ENCODE measurements at places on chromosomes 2 and 18.

DNA sequence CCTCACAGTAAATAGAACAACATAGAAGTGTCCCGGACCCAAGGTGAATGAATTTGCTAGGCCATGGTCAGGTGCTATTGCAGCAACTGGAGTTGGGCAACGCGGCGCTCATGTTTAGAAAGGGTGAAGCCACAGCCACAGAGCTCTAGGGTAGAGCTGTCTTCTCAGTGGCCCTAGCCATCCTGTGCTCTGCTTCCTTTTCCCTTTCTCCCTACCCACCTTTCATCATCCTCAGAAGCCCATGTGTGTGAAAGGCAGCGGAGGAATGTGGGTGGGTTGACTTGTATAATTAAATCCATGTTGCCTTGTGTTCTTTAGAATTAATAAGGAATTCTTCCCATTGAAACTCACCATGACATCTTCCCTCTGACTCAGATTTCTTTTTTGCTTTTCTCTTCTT, 336.7 kb downstream of the OSR1 start:
- no peak for DNase-seq

GRCh38 chr2:142142595-142142994, 11.8 kb upstream of the LRP1B start:
- DNase-seq, result no peak

DNA sequence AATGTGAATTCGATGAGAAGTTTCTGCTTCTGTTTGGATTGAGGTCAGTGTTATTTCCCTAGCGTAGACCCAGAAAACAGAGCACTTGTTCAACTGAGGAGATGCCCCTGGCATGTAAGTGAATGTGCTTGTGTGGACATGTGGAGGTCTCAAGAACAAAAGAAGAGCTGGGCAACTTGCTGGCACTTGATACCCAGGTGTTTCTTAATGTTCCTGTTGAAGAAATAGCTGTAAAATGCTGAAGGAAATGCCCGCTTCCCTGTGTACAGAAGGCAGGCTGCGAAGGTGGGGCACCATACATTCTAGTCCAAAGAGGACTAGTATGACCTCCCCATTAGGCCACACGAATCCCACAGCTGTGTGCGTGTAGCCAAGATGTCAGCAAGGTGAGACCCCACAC, 9.8 kb upstream of the LBH start:
- no peak for DNase-seq

GRCh38 chr2:121017396-121017795, 267.6 kb downstream of the TFCP2L1 start:
- DNase-seq, result no peak

DNA sequence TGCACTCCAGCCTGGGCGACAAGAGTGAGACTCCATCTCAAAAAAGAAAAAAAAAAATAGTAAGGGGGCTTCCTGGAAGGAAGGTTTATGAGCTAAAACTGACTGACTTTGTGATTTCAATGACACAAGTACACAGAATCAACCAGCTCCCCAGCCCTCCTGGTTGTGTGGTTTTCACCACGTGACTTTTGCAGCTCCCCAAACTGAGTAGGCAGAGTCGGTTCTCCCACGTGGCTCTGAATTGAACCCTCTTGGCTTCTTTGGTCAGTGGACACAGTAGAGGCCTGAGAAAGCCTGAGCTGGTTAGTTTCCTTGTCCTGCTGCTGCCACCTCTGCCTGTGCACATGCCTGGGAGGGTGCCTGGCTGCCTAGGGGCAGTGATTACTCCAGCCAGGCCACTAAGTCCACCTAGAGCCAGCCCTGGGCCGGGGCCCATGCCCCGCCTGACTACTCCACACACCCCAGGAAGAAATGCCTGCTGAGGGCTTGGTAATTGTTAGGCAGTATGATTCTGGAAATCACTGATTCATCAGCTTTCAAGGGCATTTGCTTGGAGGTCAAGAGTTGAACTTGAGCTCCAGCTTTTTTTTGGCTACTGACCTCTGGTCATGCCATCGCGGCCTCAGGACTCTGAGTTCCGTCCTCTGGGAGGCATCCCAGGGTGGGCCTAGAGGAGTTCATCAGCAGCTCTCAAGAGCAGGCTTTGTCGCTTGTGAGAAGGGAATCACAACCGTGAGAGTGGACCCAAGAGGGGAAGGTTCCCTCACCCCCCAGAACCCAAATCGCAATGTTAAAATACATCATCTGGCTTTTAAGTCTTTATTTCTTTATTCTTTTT, 431.9 kb upstream of the HS6ST1 start:
- DNase-seq, result no peak

DNA sequence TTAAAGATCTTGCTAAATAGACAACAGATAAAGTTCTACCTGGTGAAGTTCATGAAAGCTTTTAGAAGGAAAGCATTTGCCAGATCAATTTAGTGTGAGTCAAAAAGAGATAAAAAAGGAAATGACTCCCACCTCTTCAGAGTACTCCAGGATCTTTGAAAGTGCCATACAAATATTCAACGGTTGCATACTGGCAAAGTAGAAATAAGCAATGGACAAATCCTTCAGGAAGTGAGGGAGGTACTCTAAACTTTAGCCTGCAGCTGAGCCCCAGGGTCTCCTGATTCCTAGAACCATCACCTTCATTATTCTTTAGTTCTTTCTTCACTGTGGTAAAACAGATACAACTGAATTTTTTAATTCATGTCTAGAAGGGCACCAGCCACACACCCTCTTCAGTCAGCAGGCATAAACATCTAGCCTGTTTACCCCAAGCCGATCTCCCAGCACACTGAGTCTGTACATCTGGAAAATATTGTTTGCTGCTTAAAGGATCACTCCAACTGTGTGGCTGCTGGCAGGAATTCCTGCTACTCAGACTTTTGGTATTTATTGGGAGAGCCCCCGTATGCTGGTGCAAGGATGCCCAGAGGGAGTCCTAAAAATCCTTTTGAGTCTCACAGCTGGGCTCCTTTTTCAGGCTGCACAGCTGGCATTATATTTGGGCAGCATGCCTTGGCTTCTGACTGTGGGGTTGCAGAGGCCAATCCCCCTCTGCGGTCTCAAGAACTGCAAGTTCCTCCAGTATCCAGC, 72.3 kb upstream of the SESTD1 start:
- DNase-seq, result no peak

GRCh38 chr18:10081492-10081891, 167.7 kb downstream of the VAPA start:
- DNase-seq, result no peak

DNA sequence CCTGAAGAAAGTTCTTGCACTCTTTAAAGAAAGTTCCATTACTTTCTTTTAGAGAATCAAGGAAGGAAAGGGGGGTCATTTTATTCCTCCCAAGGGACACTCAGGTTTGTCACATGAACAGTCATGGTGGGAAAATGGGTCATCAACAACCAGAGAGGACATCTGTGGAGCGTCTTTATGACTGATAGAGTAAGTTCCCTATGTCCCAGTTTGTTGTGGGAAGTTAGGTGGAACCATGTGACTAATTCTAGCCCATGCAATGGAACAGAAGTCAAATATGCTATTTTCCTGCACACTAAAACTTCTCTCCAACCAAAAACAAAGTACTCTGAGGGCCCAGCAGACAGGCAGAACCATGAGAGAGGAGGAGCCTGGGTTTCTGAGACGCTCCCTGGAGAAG, 165.6 kb upstream of the SERTAD2 start:
- DNase-seq, result no peak

DNA sequence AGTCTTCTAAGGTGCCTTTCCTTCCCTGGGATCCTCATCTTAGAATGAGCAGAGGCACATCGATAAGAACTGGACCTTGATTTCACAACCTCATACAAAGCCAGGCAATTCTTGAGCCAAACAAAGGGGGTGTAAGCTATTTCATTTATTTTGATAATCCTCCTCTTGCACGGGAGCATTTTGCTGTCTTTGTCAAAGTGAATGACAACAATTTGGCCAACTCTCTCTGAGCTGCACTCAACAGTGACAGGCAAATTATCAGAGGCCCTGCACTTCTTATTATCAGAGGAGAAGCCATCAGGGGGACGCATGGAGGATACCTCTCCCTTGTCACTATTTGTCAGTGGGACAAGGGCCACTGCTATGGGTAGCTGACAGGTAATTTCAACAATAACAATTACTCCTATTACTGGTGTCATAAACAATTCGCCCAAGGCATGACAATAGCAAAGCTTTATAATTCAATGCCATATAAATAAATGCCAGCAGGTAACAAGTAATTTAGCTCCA, 260.4 kb downstream of the MEIS1 start:
- no peak for DNase-seq

- no peak for DNase-seq
Observed at GRCh38 chr2:168397629-168398028, 58.4 kb upstream of the CERS6 start.

- DNase-seq, result no peak
Observed at GRCh38 chr18:26480897-26481795, 67.2 kb downstream of the KCTD1 start.

DNA sequence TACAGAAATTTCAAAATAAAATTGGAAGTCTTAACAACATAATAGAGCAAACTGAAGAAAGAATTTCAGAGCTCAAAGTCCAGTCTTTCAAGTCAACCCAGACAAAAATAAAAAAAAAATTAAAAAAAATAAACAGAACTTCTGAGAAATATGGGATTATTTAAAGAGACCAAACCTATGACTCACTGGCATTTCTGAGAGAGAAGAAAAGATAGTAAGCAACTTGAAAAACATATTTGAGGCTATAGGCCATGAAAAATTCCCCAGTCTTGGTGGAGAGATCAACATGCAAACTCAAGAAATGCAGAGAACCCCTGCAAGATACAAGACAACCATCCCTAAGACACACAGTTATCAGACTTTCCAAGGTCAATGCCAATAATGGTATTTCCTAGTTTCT, 167.4 kb downstream of the RNF144A start:
- no peak for DNase-seq

GRCh38 chr2:227788561-227789018, 25.1 kb upstream of the CCL20 start:
- no peak for DNase-seq

- DNase-seq, result no peak
Observed at GRCh38 chr18:27894746-27895145, 282.2 kb downstream of the CDH2 start.

GRCh38 chr2:233116946-233117345, 56.8 kb downstream of the INPP5D start:
- DNase-seq, result no peak

- no peak for DNase-seq
Observed at GRCh38 chr2:196670342-196670741, 30.8 kb downstream of the CCDC150 start.

GRCh38 chr2:182481676-182482075, 54.8 kb upstream of the PDE1A start:
- DNase-seq, result no peak

- no peak for DNase-seq
Observed at GRCh38 chr2:59232394-59233165, 991.5 kb upstream of the FANCL start.

GRCh38 chr2:161586517-161587167, 37.6 kb upstream of the SLC4A10 start:
- DNase-seq, result no peak

DNA sequence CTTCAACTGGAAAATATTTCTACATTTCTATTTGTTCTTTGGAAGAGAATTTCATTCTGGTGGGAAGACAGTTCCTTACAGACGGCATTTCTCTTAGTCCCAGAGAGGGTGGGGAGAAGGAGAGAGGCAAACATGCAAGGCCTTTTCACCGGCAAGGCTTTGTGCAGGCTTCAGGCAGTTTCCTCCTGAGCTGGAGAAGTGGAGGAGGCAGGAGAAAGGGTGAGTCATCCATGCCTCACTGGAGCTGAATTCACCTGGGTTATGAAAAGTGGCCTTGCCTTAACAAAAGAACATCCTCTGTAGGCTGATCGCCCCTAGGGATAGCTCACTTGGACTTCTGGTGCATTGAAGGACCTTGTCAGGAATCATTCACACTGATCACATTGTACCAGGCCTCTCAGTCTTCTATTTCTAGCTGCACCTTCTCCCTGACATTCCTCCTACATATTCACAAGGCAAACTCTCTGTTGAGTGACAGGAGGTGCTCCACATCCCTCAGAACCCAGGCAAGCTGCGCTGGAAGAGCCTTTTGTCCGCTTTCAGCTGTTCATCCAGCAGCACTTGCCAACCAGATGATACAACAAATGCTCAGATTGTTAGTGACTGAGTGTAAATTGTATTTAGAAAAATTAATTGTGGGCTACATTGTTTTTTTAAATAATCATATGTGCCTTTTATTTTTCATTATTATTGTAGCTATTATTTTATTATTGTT, 796.1 kb downstream of the DCDC2C start:
- no peak for DNase-seq

DNA sequence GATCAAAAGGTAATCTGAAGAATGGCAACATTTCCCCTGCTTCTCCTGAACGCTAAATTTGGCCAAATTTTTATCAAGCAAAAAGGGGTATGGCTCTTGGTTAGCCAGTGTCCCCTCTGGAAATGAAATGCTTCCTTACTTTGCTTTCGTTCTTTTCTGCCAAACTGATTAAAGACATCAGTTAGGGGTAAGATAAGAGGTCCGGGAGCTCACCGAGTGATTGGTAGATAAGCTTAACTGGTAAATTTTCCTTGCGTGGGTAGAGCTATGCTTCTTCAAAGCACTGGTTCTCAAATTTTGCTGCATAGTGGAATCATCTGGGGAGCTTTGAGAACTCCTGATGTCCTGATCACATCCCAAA, 62.7 kb upstream of the MAPRE2 start:
- no peak for DNase-seq

DNA sequence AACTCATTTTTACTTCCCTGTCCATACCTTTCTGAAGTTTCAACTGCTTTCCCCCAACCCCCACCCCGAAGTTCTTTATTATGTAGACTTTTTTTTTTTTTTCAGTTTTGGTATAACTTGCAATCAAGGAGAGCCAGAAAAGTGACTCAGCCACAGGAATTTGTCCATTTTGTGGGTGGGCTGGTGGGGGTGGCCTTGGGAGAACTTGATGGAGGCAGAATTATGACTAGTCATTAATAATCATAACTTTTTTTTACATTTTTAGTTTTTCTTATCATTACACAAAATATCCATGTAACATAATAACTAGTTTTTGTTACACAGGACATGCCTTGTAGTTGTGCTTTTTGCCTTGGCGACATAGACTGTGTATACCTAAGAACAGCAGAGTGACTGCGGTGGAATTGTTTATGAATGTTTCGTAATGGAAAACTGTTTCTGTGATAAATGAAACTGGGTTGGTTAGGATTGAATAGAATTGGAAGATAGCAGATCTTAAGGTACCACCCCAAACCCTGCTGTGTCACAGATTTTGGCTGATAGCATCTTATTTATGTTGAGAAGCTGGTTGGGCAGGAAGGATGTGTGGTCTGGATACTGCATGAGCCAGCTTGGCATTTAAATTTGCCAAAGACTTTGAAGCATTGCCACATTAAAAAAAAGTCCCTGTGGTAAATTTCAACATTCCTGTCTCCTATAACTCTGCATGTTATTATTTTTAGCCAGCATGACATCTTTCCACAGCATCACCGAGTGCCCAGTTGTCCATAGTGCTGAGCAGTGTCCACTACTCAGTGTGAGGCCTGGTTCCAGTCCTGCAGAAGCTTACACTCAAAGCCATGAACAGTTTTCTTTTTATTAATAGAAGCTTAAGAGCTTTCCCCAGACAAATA, 30.7 kb downstream of the LYPD6B start:
- no peak for DNase-seq

DNA sequence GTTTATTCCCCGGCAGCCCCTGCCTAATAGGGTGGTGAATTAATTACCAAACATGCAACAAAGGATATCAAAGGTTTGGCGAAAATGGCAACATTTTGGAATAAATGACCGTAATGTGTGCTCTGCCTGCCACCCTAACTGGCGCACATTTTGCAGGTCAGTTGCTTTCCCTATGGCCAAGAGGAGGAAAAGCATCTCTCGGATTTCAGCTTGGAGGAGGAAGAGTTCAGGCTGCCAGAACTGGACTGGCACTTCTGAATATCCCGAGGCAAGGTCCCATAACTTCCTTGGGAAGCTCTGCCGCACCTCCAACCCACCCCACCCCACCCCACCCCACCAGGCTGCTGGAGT, 37.1 kb downstream of the SLC25A52 start:
- DNase-seq, result no peak

Measured in stimulated activated CD8-positive, alpha-beta memory T cell treated with anti-CD3 and anti-CD28 coated beads, Interleukin-15, amount 100 ng/mL, for 4 hours (primary cell).